Motor neuron (in vitro differentiated cells): ENCODE measurements at places on chromosomes 7 and 10.

DNA sequence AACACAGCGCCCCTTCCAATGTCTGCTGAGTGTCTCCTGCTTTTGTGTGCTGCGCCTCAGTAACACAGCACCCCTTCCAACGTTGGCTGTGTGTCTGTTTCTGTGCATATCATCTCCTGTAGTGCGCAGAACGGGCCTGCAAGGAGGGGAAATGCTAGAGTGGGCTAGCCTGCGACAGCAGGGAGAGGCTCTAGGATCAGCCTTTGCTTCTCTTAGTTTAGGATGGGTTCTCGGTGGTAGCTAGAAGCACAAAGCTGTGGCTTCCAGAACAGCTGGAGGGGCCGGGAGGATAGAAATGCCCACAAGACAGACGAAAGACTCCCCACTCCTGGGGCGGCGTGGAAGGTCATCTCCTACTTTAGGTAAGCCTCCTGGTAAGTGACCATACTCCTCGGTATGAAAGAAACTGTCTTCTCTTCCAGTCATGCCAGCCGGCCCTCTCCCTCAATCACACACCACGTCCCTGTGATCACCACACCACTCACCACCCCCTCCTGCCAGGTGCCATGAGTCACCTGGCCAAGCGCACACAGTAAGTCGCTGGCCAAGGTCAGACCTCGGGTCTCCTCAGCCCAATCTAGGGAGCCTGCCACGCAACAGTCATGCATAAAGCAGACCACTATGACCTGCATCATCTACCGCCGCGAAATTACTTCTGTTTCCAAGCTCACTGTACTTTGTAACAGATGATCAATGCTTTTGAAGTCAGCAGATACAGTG, 4.8 kb downstream of the PITRM1 start:
- no peak for ATAC-seq

DNA sequence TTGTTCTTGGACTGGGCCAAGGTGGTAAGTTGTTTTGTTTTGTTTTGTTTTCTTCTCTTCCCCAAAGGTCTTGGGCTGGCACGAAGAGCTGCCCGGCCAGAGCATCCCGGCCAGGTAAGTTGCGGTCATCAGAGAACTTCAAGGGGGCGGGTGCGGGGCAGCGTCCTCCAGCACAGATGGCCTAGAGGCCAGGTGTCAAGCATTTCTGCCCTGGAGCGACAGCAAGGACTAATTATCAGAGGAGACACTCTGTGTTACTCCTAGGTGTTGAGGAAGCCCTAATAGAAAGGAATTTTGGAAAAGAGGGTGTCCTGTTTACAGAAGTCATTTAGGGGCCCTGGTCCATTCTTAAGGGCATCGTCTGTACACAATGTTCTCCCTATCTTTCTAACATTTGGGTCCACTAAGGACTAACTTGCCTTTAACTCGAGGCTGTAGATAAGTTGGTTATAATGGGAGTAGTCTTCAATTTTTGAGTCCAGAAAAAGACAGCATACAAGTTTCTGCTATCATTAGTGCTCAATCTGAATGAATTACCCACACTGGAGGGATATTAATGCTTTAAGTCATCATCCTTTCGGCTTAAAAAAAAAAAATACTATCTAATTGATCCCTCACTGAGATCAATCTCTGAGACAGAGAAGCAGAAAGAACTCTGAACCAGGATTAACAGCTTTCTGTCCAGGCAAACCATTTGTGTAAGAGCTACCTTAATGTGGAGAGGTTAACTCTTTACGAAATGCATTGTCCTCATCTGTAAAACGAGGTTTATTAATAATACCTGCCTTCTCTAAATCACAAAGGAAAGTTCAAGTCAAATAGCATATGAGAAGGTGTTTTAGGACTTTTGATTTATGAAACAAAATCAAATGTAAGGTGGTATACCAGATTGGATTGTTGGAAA, 1.5 kb downstream of the ITGB8 start:
- no peak for ATAC-seq

GRCh38 chr10:120103738-120104560, 211.4 kb downstream of the SEC23IP start:
- no peak for ATAC-seq

- ATAC-seq, result peak; percentile 29
These were observed 4.3 kb upstream of the MARVELD1 start for GRCh38 chr10:97708976-97709946.

DNA sequence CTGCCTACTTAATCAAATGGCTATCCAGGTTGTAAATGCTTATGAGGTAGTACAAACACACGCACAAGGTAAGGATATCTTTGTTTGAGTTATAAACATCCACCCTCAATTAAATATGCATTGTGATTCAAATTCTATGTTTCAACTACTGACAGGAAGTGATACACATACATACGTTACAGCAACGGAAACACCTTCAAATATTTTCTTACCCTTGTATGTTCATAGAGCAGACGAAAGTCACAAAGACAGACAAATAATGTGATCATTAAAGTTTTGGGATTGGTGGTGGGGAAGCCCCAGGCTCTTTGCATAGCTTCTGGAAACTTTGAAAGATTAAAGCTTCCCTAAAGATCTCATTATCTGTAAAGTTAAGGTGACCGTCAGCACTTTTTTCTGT, 521.0 kb downstream of the PARD3 start:
- ATAC-seq, result no peak

DNA sequence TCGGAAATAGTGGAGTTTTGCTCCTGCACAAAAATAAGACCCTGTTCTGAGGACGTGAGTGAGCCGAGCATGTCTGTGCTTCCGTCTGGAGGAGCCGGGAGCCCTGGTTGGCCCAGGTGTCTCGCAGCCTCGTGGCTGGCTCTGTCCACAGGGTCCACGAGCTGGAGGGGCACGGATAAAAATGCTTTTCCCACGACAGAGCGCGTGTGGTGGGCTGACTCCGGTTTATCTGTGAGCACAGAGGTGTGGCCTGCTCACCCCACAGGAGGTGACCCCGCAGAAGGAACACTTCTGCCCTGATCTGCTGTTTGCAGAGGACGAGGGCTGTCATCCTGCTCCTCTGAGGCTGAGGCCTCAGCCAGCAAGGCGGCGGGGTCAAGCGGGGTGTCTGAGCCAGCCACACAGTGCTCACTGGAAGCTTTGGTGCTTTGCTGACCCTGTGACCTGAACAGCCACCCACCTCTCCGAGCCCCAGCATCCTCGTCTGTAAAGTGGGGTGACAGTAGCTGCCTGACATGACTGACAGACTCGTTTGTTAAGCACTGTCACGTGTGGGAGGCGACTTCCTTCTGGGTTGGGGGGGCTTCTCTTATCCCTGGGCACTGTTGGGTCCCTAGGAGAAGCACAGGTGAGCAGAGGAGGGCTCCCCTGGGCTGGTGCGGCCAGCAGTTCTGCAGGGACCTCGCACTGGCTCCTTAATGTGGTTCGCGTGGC, 162.5 kb downstream of the DNAJB6 start:
- no peak for ATAC-seq

DNA sequence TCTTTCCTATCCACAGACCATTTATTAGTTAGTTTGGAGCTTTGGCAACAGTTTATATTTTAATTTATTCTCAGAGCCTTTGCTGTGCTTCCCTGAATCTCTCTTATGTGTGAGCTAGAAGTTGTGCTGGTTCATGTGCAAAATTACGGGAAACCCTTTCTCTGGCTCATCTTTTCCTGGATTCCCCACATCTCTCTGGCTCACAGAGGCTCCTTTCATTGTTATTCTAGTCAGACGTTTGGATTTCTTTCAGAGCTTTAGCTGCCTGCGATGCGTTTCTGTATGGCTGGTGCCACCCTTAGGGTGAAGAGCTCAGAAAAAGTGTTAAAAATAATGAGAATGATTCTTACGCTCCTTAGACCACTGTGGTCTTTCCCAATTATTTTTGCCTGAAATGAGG, 53.3 kb downstream of the TPST1 start:
- no peak for ATAC-seq

DNA sequence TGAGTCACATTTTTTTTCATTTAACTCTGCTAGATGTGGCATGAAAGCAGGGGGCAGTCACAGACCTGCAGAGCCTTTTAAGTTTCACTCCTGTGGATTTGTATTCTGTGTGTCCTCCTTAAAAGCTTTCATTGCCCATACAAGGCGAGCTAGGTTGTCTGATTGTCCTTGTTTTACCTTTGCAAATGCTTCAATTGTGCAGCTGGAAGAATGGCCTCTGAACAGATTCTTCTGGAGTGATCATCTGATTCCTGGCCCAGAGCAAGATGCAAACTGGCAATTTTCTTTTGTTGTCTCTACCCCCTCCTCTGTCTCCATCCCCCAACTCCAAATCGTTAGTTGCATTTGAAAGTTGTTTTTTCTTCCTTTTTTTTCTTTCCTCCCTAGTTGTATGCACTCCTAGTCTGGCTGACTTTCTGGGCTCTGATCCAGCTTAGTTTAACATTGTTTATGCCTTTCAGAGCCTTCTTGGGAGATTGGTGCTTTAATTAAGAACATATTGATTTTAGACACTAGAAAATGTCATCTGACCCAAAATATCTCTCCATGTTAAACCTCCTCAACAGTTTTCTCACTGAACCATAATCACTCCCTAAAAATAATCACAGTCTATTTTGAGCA, 150.2 kb downstream of the REEP3 start:
- ATAC-seq, result peak; percentile 84

DNA sequence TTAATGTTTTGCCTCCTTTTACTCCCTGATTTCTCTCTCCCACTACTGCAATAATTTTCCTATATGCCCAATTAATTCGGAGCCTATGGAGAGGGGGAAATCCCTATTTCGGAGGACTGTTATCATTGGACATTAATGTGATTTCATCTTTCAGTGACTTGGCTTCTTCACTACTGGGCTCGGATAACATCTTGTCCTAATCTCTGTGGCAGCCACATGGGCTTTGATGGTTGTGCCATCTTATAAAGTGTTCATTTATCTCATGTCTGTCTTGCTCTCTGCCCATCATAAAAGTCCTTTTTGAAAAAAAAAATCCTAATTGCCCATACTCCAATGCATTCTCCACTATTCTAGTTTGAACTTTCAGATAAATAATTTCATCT, 15.5 kb upstream of the FAM3C start:
- no peak for ATAC-seq

DNA sequence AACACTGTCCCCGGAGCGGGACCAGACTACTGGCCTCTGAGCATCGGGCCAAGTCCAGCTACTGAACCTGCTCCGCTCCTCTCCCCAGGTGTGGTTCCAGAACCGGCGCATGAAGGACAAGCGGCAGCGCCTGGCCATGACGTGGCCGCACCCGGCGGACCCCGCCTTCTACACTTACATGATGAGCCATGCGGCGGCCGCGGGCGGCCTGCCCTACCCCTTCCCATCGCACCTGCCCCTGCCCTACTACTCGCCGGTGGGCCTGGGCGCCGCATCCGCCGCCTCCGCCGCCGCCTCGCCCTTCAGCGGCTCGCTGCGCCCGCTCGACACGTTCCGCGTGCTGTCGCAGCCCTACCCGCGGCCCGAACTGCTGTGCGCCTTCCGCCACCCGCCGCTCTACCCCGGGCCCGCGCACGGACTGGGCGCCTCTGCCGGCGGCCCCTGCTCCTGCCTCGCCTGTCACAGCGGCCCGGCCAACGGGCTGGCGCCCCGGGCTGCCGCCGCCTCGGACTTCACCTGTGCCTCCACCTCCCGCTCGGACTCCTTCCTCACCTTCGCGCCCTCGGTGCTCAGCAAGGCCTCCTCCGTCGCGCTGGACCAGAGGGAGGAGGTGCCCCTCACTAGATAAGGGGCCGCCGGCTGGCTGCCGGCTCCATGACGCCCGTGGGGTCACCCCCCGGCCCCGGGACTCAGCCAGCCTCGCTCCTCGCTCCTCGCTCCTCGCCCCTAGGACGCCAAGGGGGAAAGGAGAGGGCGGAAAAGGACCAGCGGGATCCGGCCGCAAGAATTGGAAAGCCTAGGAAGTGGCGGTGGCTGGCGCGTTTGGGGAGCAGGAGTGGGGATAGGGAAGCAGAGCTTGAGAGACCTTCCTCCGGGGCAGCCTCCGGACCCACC, 3.4 kb downstream of the EVX1 start:
- ATAC-seq, result peak; percentile 75

GRCh38 chr10:43294241-43294658, 27.4 kb upstream of the RASGEF1A start:
- ATAC-seq, result no peak

- ATAC-seq, result no peak
These were observed 308.8 kb upstream of the PHYHIPL start for GRCh38 chr10:58867683-58868082.

- no peak for ATAC-seq
These were observed 110.9 kb downstream of the WDR11 start for GRCh38 chr10:120961795-120962755.

DNA sequence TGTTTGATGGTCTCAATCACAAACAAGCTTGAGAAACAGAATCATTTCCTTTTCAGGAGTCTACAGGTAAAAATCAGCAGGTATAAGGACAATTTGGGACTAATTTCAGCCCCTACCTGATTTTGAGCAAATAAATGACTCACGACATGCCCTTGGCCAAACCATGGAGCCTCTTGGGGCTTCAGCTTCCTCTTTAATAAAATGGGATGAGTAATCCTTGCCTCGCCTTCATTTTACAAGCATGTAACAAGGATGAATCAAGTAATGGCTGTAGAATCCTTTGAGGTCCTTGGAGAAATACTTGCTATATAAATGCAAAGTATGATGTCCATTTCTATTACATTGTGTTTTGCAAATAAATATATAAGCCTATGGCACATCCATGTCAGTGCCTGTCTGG, 212.8 kb upstream of the PODXL start:
- no peak for ATAC-seq

DNA sequence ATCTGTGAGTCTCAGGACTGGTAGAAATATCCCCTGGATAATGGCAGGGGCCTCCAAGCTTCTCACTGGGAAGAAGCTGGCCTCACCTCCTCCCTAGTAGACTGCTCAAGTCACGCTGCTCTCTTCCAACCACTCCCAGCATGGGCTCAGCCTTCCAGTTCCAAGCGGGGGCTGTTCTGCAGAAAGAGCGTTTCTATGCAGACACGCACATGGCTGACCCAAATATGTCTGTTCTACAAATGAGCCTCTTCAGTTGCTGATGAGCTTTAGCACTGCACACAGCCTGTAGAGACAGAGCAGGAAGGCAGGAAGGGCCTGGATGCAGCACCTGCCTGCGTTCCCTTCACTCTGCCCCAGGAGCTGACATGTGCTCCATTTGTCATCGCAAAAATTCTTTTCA, 523.9 kb upstream of the MGMT start:
- peak; percentile 86 for ATAC-seq

DNA sequence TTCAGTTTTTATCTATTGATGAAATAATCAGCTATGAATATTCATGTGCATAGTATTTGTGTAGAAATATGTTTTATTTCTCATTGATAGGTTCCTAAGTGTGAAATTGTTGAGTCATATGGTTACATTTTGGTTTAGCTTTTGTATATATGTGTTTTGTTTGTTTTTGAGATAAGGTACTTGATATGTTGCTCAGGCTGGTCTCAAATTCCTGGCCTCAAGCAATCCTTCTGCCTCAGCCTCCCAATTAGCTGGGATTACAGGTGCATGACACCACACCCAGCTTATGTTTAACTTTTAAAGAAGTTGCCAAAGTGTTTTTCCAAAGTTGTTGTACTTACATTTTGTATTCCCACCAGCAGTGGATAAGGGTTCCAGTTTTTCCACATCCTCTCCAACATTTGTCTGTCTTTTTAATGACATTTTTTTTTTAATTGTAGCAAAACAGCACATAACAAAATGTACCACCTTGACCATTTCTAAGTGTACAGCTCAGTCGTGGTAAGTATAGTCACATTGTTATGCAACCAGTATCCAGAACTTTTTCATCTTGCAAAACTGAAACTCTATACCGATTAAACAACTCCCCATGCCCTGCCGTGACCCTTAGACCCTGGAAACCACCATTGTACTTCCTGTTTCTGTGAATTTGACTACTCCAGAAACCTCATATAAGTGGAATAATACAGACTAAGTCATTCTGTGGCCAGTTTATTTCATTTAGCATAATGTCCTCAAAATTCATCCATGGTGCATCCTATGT, 12.6 kb upstream of the UBE2D1 start:
- ATAC-seq, result no peak
